ENCODE measurements at places on chromosomes 16 and 17. TPM values are rescaled to one million over a fixed set of nuclear protein-coding genes. Genes with fewer than 3 reads are reported as not detected.

- peak; percentile 62 for DNase-seq
Observed at GRCh38 chr17:79126139-79126538, 51.5 kb downstream of the ENGASE start.

DNA sequence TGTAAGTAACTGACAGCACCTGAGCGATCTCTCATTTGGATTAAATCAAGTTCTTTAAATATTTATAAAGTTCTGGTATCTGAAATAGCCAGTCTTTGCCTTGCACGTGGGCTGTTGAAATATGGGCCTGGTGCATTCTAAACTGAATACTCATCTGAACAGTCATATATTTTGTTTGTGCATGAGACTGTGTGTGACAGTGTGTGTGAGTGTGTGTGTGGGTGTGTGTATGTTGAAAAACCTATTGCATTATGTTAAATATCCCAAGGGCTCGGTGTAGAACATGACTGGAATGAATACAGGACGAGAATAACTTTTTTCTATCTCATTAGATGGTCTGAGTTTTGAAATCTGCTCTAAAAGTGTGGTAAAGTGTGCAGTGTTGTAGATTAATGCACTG is 82.4 kb upstream of the TOX3 start:
- no peak for DNase-seq

The OR3A2 gene
- not detected for total RNA-seq

DNA sequence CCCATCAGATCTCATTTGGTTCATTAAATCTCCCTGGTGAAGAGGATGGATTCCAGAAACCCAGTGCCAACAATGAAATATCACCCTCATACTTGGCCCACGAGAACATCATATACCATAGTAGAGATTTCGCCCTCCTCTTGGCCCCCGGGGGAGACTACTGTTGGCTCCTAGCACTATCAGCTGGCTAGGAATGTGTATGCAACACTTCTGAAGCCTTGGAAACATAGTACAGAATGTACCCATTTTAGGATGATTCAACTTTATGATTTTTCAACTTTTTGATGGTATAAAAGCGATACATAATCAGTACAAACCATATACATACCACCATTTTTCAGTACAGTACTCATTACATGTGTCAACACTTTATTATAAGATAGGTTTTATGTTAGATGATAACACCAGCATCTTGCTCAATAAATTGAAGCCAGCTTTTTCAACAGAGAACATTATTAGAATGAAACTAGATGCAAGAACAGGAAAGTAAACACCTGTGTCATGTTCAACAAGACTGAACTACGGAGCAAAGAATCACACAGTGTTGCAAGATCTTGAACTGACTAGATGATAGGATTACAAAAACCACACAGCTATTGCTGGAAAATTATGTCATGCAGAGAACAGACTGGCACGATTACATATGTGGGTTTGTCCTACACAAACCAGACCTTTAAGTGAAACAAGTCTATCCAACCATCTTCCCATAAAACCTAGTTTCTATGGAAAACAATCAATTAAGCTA is 17.2 kb downstream of the RSL1D1 start:
- DNase-seq = no peak

DNA sequence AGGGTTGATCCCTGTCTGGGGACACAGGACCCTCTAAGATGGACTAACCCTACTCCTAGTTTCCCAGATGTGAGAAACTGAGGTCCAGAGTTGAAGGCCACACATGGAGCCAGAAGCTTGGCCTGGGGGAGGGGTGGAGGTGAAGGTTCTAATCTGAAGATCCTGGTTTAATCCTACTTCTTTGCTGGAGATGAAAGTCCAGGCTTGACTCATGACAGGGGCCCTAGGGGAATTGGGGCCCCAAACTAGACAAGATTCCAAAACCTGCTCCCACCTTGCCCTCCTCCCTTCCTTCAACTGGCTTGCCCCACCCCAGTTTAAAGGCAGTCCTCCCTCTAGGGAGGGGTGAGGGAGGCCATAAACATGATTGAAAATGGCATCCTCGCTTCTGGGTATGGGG is 21.6 kb downstream of the IGF2BP1 start:
- DNase-seq = no peak

- DNase-seq = no peak
Observed at GRCh38 chr16:4246777-4247459, 5.0 kb upstream of the SRL start.

All from H9 (cell line).